ENCODE measurements at places on chromosomes 12 and 14.
A peak's percentile ranks its signal among the peaks of the same experiment; 100 is the strongest.

GRCh38 chr12:104505095-104505818 lies 48.5 kb downstream of the CHST11 start:
- ATAC-seq = peak; percentile 96

DNA sequence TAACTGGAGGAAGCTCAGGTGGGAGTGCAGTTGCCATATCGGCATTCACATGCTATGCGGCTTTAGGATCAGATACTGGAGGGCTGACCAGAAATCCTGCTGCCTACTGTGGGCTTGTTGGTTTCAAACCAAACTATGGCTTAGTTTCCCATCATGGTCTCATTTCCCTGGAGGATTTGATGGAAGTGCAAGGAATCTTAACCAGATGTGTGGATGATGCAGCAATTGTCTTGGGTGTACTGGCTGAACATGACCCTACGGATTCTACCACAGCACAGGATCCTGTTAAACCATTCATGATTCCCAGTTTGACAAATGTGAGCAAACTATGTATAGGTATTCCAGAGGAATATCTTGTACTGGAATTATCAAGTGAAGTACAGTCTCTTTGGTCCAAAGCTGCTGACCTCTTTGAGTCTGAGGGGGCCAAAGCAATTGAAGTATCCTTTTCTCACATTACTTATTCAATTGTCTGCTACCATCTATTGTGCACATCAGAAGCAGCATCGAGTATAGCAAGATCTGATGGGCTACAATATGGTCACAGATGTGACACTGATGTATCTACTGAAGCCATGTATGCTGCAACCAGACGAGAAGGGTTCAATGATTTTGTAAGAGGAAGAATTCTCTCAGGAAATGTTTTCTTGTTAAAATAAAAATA lies 42.9 kb downstream of the RALGAPA1 start:
- no peak for ATAC-seq

- no peak for ATAC-seq
Observed at GRCh38 chr12:27866373-27867101, 86.5 kb upstream of the MANSC4 start.

GRCh38 chr12:52713960-52714886 lies 10.9 kb upstream of the KRT77 start:
- ATAC-seq = no peak

- no peak for ATAC-seq
Observed at GRCh38 chr14:59389936-59390335, 75.2 kb downstream of the GPR135 start.

GRCh38 chr14:86035882-86036281 lies 505.9 kb downstream of the FLRT2 start:
- no peak for ATAC-seq

DNA sequence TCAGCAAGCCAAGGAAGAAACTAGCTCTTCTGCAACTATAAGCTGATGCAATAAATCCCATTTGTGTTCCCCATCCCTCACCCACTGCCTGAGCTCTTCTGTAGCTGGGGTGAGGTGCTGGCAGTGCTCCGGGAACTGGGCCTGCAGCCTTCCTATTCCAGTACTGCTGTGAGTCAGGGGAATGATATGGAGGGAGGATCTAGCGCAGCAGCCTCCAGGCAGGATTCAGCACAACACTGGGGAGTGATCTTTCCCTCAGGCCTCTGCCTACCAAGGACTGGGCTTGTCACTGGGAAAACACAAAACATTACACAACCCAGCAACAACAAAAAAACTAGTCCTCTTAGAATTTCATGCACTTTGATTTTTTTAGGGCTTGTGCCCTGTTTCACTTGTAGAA lies 58.7 kb downstream of the ST8SIA1 start:
- ATAC-seq = no peak
